Stimulated activated CD4-positive, alpha-beta T cell treated with anti-CD3 and anti-CD28 coated beads, Interleukin-15, amount 100 ng/mL, for 48 hours (primary cell): ENCODE measurements at places on chromosomes 7 and 10.

DNA sequence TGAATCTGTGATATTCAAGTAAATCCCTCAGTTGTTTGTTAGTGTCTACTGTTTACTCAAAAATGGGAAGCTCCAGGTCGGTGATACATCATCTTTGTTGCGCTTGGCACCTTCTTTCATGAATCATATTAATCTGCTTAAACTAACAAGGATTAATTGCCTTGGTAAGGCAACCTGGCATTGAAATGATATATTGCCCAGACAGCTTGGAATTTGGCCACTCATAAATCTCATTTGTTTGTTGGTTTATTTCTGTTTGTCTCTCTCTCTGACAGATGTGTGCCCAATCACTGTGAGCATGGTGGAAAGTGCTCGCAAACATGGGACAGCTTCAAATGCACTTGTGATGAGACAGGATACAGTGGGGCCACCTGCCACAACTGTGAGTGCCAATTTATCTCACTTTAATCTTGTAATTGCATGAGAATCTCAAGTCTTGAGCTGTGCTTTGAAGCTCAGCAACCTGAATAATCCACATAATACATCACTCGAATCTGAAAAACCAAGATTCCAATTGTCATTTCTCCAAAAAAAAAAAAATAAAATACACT is 1104.8 kb upstream of the C7orf33 start:
- DNase-seq: no peak

DNA sequence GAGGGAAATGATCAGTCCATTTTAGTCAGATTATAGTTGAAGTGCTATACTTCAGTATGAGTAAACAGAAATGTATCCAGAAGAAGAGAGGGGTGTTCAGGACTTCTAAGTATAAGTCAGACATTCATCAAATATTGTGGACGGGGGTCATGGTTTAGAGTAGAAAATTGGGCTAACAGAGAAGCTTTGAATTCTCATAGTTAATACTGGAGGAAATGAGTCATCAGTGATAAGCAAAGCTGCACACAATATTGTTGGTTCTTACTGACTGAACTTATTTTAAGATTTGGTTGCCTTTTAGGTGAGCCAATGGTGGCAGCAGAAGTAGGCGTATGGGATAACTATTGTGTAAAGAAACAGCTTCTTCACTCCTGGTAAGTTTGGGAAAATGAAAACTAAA is 1.7 kb upstream of the SUMF2 start:
- DNase-seq: no peak

- no peak for DNase-seq
Measured at GRCh38 chr7:140326116-140326928, 72.0 kb downstream of the SLC37A3 start.

DNA sequence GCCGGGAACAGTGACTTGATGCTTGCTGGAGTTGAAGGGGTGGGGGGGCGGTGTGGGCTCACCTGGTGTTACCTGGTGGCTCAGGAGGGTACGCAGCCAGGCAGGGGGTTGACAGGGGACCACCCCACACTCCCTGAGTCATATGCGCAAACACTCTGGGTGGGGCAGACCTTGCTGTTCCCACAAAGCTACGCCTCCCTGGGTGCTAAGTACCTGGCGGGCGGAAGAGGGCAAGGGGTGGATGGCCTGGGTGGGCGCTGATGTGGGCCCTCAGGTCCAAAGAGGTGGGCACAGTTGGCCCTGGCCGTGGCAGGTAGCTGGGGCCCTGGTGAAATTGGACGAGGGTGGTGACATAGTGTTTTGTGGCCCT is 13.9 kb downstream of the STX1A start:
- DNase-seq: no peak

DNA sequence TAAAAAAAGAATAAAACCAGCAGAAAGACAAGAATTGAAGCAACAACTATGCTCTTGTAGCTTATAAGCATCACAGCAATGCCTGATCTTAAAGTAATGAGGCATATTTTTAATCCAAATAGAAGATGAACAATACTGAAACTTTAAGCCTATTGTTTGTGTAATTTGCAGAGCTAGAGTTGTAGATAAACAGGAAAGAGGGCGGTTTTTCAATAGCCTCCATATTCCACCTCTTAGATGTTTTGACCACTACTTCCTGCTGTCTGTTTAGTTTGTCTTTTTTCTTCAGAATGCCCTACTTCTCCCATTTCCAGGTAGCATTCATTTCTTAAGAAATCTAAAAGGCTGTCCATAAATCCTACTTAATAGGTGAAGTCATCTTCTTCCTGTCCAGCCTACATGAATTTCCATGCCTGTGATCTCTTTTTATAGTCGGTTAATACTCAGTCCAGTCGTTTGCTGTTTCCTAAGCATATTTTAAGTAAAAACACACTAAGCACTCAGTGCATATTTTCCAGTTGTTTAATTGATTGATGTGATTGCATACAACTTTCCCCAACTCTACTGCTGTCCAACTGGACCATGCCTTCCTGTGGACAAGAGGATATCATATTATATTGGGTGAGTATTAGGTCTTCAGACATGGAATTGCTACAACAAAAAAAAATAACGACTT is 308.1 kb downstream of the TFEC start:
- no peak for DNase-seq

DNA sequence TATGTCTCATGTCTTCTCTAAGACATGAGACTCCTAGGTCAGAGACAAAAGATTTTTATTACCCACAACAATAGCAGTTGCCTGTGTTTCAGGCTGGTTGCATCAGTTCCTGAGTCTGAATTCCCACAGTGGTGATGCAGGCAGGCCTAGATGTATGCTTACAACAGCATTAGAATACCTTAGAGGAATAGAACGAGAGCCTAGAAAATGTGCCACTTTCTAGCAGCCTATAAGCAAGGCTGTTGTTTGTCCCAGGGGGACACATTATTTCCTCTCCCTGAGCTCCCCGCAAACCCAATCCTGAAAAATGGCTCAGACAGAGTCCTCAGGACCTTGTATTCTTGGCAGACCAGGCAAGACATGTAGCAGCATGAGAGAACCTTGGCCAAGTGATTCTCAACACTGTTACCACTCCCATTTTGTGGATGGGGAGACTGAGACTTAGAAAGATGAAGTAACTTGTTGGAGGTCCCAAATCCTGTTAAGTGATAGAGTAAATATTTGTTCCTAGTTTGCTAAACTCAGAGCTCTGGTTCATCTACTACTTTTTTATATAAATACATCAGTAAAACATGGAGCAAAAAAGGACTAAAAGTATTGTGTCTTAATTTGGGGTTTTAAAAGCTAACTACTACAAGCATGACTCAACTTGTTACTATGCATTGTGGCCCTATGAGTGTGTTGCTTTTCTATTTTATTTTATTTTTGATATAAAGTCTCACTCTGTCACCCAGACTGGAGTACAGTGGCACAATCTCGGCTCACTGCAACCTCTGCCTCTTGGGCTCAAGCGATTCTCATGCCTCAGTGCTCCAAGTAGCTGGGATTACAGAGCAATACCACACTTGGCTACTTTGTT is 14.2 kb downstream of the VTI1A start:
- DNase-seq: no peak

GRCh38 chr10:132649651-132650360 is 112.2 kb downstream of the INPP5A start:
- no peak for DNase-seq

DNA sequence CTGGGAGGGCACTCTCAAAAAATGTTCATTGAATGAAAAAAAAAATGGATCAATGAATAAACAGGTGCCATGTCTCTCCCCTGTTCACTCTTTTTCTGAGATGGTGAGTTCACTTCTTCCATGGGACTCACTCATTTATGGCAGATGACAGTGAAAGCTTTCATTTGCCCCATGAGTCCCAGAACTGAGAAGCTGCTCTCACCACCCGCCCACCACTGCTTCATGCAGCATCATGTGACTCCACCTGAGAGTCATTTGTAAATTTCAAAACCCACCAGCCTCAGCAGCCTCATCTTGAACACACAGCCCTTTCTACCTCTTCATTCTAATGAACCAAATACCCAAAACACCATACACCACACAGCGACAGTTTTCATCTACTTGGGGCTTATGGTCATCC is 64.9 kb downstream of the SCRN1 start:
- peak; percentile 10 for DNase-seq

- no peak for DNase-seq
Measured at GRCh38 chr10:113015201-113015600, 65.2 kb downstream of the TCF7L2 start.

GRCh38 chr10:74991435-74991834 is 120.0 kb upstream of the SAMD8 start:
- no peak for DNase-seq

DNA sequence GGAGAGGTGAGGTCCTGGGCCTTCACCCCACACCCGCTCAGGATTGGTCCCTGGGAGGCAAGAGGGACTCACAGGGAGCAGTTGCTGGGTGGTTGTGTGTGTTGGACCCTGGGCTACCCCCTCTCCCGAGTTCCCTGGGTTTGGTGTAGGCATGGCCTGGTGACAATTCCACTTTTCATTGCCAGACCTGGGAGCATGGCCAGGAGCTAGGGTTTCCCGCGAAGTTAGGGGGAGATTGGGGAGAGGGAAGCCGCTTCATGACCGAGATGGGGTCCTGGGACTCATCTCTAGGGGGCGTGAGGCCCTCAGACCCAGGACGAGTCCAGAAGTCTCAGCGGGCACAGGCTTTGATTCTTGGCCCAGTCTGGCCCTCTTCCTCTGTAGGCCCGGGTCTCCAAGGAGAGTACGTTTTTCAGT is 606 bp downstream of the PALD1 start:
- DNase-seq: no peak

DNA sequence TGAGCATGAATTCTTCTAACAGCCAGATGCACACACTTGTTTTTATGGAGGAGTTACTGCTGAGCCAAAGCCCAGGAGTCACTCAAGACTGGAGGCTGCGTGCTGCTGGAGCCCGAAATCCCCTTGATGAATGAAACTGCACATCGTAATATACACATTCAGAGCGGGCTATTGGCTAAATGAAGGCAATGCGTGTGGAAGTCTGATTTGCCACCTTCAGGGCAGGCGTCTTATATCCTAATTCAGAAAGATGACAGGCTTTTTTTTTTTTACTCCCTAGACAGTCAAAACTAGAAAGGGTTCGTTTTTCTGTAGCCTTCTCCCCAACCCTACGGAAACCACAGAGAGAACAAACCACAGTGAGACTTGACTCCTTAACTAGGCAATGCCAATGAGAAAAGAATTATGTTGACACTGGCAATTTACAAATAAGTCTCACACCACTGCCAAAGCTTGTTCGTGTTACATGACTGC is 227.2 kb upstream of the KLF14 start:
- peak; percentile 79 for DNase-seq

GRCh38 chr10:102657451-102657850 is 13.2 kb downstream of the TRIM8 start:
- DNase-seq: no peak
